ENCODE measurements at places on chromosomes 6 and 20. TPM values are rescaled to one million over a fixed set of nuclear protein-coding genes. Genes with fewer than 3 reads are reported as not detected.

GRCh38 chr6:160267102-160267501, 8.5 kb upstream of the SLC22A2 start:
- no peak for DNase-seq

DNA sequence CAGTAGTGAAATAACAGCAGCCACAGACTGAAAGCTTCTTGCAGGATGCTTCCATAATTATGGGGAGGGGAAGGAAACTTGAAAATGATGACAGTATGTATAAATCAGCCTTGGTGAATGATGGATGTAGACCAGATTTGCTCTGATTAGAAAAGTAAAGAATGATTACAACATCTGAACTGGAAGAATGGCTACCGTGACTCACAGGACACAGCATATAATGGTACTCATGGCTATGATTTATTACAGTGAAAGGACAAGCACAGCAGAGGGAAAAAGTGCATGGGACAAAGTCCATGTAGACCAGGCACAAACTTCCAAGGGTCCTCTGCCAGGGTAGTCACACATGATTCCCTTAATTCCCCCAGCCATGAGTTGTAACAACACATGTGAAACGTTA, 70.7 kb upstream of the POPDC3 start:
- no peak for DNase-seq

DNA sequence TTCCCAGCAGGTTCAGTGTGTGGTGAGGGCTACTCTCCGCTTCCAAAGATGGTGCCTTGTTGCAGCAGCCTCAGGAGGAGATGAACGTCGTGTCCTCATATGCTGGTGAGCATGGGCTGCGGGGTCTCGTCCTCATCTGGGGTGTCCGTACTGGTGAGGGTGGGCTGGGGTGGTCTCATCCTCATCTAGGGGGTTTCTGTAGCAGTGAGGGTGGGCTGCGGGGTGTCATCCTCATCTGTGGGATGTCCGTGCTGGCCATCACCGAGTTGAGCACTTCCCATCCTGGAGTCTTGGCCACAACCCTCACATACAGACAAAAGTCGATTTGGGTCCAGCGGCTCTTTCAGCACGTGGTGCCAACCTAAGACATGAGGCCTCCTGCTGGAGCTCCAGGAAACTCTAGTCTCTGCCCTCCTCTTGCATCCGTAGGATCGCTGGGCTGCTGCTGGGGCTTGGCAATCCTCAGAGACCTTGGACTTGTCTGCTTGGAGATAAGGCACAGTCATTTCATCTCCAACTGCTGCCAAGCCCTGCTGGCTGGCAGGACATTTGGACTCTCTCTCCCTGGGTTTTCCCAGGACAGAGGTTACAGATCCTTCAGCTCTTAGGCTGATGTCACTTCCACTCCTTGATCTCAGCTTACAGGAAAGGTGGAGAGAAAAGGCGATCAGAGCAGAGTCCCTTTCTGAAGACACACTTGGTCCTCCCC, 160.4 kb downstream of the PACRG start:
- DNase-seq: peak; percentile 70

The SLA2 gene
- total RNA-seq: not detected

The SLC22A16 gene
- total RNA-seq: not detected

Data from transverse colon (tissue), 4 donors.